ENCODE measurements at places on chromosomes 16 and 17.
A peak's percentile ranks its signal among the peaks of the same experiment; 100 is the strongest.

DNA sequence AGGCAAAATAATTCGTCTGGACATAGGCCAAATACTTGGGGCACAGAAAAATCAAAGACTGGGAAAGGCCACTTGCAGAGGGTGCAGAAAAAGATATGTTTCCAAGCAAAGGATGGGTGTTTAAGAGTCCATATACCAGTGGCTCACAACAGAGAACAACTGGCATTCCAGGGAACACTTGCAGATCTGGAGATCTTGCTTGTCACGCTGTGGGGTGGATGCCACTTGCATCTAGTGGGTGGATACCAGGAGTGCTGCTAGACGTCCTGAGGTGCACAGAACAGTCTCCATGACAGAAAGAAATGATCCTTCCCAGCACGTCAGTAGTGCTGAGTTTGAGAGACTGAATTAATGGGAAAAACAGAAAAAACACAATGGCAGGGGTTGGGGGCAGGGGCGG is 8.4 kb downstream of the CBX8 start:
- DNase-seq, result no peak

- DNase-seq, result peak; percentile 82
Measured at GRCh38 chr16:86575754-86576557, 2.4 kb upstream of the FOXL1 start.

DNA sequence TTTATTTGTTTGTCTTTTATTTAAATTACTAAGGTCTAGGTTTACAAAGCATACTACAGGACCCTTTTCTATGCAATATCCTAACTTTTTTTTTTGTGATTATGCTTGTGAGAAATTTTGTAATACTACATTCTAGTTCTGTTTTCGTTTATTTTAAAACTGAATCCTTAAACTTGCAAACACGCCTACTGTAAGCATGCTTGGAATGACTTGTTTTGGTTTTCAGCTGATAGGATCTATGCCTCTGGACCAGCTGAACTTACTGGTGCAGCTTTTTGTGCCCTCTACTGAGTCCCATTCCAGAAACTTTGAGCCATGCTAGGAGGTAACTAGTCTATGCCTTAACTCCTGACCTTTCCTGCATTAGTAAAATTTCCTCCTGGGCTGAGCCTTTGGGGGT is 6.0 kb downstream of the PDP2 start:
- DNase-seq, result no peak

DNA sequence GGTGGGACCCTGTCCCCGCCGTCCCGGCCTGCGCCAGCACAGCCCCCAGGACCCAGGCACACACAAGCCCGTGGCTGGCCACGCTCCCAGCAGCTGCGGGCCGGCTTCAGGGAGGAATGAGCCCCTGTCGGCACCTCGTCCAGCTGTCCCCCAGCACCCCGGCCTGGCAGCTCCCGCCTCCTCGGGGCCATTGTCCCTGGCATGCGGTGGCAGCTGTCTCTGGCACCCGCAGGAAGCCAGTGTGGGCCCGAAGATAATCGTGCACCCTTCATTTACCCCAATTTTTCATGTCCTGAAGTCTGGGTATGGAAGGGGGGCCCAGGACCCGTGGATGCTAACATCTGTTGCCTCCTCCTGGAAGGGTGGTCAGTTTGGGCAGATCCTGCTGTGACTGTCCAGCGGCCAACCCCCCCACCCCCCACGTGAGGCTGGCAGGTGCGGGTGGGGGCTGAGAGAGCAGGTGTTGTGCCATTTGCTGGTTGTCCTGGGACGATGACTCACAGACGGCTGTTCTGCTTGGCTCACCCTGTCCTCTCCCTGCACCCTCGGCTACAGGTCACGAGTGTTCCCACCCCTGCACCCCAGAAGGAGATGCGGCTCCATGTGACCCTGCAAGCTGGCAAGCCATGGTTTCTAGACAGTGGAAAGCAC is 4.0 kb upstream of the LMF1 start:
- no peak for DNase-seq

DNA sequence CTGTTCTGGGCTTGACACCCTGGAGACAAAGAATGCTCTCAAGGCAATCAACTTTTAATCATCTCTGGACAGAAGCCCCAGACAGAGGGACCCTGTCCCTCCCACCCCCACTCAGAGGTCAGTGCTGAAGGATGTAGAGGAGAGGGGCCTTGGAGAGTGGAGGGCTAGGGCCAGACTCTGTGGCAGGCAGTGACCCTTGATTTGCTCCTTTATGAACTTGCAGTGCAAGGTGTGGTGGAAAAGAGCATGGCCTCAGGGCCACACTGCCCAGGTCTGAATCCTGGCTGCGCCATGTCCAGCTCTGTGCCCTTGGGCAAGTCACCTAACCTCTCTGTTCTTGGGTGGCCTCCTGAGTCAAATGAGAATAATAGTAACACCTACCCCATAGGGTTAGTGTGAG is 134.3 kb downstream of the TMEM132E start:
- no peak for DNase-seq

GRCh38 chr17:57002904-57003303 is 25.0 kb downstream of the SCPEP1 start:
- peak; percentile 55 for DNase-seq

- DNase-seq, result peak; percentile 85
Measured at GRCh38 chr16:80540516-80541305, at the start of gene DYNLRB2. TSS of gene DYNLRB2 (plus strand) at chr16:80540993. CDS start at chr16:80541077, 84 bp downstream.

Measured in foreskin keratinocyte (primary cell).